ENCODE measurements at places on chromosomes 7 and 10. TPM values are rescaled to one million over a fixed set of nuclear protein-coding genes. Genes with fewer than 3 reads are reported as not detected.

VWDE gene
- 3.4 TPM for total RNA-seq

CPN1 gene
- total RNA-seq: not detected

COL13A1 gene
- not detected for total RNA-seq

COBL gene
- not detected for total RNA-seq

TRIM50 gene
- total RNA-seq: not detected

AKR1C8 gene
- 0.14 TPM for total RNA-seq

ITIH2 gene
- total RNA-seq: not detected

NRCAM gene
- not detected for total RNA-seq

CPA4 gene
- not detected for total RNA-seq

GRCh38 chr10:85148693-85149640 is 820.6 kb downstream of the CCSER2 start:
- no peak for DNase-seq

GRCh38 chr10:95266674-95267095 is 24.1 kb downstream of the PDLIM1 start:
- no peak for DNase-seq

- no peak for DNase-seq
Observed at GRCh38 chr10:99609186-99609585, 11.1 kb downstream of the SLC25A28 start.

GRCh38 chr7:125357676-125358455 is 428.2 kb upstream of the POT1 start:
- no peak for DNase-seq

GRCh38 chr7:3649250-3649649 is 348.2 kb downstream of the SDK1 start:
- DNase-seq: no peak

- no peak for DNase-seq
Observed at GRCh38 chr10:45375101-45375500, 1.1 kb downstream of the ALOX5 start.

- no peak for DNase-seq
Observed at GRCh38 chr10:24947304-24948097, 4.9 kb downstream of the PRTFDC1 start.

- DNase-seq: no peak
Observed at GRCh38 chr7:11341285-11341944, 367.7 kb downstream of the PHF14 start.

GRCh38 chr10:130105724-130106123 is 4.9 kb downstream of the C10orf143 start:
- DNase-seq: no peak

DNA sequence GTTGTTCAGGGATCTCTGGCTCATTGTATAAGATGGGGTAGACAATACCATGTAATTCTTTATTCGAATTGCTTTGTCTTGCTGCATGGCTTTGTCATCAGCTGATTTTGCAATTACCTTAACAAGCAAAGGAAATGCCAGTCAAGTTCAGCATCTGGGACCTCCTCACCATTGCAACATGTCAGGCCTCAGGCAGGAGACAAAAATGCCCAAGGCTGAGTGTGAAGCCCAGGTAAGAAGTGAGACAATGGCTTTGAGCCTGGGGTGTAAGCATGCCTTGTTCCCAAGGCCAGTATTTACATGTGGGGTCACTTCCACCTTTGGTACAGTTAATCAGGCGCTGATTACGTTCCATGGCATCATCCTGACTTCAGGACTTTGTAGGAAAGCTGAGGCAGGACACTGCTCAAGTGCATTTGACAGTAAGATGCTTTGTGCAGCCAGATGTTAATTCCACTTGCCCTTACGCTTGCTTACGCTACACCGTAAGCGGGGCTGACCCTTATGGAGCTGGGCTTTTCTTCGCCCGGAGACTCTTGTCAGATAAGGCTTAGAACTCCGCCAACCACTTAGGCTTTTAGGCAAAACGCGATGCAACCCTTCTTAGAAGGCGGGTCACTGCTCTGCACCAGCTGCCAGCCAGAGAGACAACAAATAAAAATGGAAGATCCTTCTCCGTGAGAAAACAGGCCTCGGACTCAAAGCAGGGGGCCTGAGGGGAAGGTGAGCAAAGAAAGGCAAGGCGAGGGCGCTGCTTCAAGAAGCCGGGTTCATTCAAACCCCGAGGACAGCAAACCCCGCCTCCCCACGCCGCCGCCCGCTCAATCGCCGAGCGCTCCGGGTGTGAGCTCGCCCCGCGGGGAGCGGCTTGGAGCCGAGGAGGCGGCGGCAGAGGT is 1.3 kb upstream of the SP4 start:
- DNase-seq: peak; percentile 43

DNA sequence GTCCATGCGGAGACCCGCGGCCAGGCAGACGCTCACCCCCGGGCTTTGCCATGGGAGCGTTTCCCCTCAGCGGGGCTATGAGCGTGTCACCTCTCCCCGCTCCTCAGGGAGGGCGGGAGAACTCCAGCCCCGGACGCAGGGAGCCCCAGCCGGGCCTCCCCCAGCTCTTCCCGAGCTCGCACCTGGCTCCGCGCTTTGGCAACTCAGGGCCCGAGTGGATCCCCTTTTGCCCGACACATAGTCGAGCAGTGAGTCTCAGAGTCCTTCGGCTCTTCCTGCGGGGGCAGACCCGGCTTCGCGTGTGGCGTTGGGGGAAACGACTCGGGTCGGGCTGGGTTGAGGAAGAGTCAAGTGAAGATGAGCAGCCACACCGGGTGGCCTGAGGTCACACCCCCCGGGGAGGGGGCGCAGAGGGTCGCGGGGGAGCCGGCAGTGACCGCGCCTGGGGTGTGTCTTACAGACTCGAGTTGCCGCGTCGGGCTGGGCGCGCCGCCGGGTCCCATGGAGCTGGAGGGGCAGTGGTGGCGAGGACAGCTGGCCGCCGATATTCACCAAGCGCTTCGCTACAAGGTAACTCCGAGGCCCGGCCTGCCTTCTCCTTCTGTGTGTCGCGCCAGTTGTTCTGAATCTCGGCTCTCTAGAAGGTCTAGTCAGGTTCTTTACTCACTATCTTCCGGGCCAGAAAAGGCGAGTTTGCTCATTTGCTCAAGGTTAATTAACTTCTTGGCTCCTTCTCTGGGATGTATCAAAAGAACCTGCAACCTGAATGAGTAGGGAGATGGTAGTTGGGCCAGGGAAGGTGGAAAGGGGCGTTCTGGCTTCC is 721 bp downstream of the CCNJ start:
- DNase-seq: peak; percentile 66

DNA sequence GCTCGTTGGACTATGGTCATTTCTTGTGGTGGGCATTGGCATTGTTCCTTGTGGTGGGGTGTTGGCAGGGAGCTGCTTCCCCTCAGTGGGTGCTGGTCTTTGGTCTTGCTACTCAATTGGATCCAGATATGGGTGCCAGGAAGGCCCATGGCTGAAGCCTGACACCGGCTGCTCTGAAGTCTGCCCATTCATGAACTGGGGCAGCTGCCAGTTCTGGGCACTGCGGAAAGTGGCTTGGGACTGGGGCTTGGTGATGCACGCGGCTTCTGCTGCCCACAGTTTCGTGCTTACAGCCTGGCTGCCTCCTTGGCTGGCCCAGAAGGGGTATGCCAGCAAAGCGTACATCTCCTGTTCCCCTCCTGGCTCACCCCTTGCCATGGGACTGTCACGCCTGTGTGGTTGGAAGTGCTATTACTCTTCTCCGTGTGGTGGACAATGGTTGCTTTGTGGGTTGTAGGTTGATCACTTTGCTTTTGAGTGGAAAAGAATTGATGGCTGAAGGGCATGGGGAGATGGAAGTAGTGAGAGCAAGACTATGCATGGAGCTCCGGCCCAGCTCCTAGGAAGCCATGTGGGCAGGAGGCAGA is 54.7 kb downstream of the ADAMTS14 start:
- no peak for DNase-seq

DNA sequence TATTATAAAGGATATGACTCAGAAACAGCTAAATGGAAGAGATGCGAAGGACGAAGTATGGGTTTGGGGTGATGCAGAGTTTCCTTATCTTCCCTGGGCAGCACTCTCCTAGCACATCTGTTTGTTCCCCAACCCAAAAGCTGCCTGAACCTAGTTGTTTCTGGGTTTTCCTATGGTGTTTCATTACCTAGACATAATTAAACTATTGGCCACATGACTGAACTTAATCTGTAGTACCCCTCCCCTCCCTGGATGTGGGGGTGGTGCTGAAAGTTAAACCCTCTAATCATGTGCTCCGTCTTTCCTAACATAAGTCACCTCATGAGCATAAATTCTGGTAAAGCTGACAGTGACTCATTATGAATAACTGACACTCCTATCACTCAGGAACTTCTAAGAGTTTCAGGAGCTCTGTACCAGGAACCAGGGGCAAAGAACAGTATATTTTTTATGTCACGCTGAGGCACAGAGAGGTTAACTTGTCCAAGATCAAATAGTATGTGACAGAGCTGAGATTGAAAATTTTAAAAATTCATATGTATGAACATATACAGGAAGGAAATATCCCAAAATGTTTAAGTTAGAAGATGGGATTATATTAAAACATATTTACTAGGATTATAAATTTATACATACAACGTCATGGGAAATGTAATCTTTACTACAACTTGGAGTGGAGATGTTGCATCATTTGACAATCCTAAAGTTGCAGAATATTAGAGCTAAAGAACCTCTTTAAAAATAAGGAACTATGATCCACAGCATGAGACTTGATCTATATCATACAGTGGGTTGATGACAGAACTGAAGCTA is 4.8 kb downstream of the STRIP2 start:
- DNase-seq: peak; percentile 46

- DNase-seq: peak; percentile 31
Observed at GRCh38 chr10:42980553-42981357, 96.1 kb upstream of the RET start.

DNA sequence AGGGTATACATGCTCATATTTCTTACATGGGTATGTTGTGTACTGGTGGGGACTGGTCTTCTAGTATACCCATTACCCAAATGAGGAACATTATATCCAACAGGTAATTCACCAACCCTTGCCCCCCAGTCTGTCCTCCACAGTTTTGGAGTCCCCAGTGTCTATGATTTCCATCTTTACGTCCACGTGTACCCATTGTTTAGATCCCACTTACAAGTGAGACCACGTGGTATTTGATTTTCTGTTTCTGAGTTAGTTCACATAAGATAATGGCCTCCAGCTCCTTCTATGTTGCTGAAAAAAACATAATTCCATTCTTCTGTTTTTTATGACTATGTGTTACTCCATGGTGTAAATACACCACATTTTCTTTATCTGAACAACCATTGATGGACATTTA is 49.3 kb upstream of the CYP2C9 start:
- DNase-seq: no peak

DNA sequence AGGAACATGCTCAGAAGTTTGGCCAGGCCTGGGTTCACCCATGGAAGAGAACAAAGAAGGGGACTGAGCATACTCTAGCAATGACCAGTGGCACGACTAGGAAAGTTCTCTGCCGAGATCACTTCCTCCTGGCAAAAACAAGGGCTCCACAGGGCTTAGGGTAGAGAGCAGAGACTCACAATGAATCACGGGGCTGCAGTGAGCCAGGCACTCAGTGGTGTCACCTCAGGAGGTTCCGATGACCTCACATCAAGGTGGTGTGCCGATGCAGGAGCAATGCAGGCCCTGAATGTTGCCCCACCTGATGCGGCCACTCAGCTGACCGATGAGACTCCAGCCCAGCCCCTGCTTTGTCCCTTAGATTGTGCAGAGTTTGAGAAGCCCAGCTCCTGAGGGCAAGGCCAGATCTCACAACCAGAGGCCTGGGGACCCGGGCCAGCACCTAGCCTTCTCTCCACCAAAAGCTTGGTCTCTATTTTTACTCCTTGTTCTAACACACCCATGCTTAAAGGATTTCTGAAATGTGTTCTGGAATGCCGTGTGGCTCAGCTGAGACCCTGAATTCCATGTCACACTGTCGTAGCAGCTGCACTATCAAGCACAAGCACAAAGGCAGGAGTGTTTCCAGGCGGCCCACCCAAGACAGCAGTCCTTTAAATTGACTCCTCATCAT is 60.9 kb downstream of the COBL start:
- DNase-seq: no peak

GRCh38 chr10:5499493-5500140 is at the start of gene CALML5:
Gene CALML5 (minus strand): TSS chr10:5499570. CDS start chr10:5499438, 132 bp downstream.
- DNase-seq: no peak

GRCh38 chr7:139479620-139480019 is 3.9 kb downstream of the KLRG2 start:
- no peak for DNase-seq

- DNase-seq: no peak
Observed at GRCh38 chr10:129465796-129466702, 992 bp upstream of the MGMT start.

GRCh38 chr7:148151778-148152177 is 438.8 kb upstream of the C7orf33 start:
- no peak for DNase-seq

- no peak for DNase-seq
Observed at GRCh38 chr10:83122336-83122735, 1017.0 kb upstream of the GHITM start.

GRCh38 chr7:24917510-24918239 is 62.3 kb downstream of the OSBPL3 start:
- DNase-seq: no peak

DNA sequence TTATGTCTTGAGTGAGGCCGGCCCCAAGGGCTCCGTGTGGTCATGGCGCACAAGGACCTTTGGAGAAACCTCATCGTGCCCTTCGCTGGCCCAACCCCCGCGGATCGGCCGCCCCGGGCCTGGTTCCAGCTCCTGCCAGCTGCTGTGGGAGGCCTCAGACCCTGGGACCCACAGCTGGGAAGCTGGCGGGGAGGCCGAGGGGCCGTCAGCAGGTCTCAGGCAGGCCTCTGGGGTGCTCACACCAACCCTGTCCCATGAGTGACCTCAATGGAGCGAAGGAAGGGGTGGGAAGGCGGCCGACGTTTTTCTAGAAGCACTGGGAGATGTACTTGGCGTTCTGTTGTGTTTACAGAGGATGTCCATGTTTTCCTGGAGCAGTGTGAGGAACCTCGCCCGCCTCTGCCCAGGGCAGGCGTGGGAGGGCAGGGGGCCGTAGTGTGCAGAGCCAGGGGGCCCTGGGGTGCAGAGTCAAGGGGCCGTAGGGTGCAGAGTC is 18.6 kb upstream of the ADGRA1 start:
- no peak for DNase-seq

DNA sequence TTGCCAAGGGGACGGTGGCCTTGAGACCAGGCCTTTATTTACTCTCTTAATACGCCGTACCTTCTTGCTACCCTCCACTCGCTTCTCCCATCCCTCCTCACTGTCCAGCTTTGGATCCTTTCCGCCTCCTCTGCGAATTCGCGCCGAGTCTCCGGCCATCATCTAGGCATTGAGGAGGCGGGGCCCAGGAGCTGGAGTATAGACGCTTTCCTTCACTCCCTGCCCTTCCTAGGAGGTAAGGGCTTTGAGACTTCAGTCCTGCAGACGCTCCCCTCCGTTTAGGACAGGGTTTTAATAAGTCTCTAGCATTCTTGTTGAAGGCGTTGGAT is 538 bp downstream of the TFAM start:
- DNase-seq: peak; percentile 42

DNA sequence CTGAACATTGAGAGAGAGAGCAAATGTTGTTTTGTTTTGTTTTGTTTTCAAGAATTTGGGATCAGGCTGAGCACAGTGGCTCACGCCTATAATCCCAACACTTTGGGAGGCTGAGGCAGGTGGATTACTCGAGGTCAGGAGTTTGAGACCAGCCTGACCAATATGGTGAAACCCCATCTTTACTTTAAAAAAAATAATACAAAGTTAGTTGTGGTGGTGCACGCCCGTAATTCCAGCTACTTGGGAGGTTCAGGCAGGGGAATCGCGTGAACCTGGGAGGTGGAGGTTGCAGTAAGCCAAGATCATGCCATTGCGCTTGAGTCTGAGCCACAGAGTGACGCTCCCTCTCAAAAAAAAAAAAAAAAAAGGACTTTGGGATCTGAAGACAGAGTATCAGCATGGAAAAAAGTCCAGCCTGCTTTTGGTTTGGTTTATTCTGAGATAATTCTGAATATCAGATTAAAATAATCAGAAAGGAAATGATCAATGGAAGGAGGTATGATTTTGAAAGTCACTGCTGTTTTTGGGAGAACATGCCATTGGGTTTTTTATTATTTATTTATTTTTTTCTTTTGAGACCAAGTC is 1.9 kb upstream of the ITIH2 start:
- no peak for DNase-seq
